ENCODE measurements at places on chromosomes 1 and 21.

- no peak for DNase-seq
Measured at GRCh38 chr21:44758141-44758561, 43.5 kb downstream of the UBE2G2 start.

GRCh38 chr1:184945029-184945428 is 29.3 kb downstream of the NIBAN1 start:
- no peak for DNase-seq

DNA sequence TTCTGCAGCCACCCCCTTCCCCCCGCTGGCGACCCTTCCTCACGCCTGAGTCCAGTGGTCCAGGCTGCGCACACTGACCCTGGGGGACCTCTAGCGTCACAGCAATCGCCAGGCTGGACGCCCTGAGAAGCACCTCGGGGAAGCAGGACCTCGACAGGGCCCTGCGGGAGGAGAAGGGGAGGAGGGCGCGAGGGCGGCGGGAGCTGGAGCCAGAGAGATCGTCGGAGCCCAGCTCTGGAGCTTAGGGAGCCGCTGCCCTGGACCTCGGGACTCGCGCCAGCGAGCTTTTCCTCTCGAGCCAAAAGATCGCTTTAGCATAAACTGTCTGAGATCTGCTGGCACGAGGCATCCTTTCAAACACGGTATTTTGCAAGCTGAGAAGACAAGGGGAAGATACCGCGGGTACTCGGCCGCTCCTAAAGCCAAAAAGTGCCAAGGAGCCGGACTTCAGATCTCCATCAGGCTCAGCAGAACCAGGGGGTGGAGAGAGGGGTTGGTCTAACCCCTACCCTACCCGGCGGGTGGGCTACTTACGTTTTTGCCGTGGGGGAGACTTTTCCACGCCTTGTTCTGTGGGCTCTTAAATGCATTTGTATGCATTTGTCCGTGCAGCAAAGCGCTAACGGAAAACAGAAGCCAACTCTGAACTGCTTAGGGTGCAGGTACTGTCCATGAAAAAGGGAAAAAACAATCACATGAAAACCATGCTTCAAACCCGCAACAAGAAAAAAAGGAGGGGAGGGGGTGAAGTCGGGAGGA is 586 bp downstream of the COL24A1 start:
- no peak for DNase-seq

DNA sequence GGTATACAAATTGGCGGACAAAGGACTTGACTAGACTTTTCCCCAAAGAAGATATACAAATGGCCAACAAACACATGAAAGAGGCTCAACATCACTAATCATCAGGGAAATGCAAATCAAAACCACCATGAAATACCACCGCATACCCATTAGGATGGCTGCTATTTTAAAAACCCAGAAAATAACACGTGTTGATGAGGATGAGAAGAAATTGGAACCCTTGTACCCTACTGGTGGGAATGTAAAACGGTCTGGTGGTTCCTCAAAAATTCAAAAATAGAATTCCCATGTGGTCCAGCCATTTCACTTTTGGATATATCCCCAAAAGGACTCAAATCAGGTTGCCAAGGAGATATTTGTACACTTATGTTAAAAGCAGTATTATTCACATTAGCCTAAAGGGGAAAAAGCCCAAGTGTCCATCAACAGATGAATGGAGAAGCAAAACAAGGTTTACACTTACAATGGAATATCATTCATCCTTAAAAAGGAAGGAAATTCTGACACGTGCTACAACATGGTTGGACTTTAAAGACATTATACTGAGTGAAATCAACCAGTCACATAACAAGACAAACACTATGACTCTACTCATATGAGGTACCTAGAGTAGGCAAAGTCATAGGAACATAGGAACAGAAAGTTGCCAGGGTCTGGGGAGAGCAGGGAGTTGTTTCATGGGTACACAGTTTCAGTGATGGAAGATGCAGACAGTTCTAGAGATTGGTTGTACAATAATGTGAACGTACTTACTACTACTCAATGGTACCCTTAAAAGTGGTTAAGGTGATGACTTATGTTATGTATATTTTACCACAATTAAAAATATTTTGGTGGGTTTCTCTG is 17.0 kb downstream of the CD34 start:
- DNase-seq: no peak

DNA sequence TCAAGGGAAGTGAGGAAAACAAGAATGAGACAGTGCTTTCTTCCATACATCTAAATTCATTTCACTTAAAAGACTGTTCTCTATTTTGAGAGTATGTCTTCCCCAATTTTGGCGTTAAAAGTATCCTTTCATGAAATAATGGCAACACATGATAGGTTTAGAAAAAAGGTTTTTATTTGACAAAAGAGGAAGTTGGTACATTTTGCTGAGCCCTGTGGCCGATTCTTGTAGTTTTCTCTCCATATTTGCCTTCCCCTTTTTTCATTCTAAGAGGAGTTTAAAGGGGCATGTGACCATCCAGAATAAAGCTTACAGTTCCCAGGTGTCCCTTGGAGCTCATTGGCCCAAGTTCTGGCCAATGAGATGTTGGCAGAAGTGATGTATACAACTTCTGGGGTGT is 140.4 kb upstream of the KCNE2 start:
- DNase-seq: no peak

- no peak for DNase-seq
Measured at GRCh38 chr1:170200161-170200560, 54.4 kb downstream of the NTMT2 start.

DNA sequence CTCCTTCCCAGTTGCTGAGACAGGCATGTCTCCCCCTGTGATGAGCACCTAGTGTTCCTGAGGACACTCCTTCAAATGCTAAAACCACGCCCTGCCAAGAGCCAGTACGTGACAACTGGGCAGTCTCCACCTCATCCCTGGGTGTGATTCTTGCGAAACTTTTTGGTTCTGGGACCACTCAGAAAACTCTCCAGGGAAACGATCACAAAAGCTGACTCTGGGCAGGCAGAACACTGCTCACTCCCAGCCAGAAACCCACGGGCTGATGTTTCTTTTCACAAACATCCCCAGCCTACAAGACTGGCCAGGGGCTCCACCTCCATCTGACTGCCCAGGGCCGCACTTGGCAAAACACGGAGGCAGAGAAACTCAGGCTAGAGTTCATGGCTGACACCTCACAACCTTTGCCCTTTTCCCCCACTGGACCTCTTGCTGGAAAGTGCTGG is 24.4 kb downstream of the DHRS3 start:
- DNase-seq: no peak

DNA sequence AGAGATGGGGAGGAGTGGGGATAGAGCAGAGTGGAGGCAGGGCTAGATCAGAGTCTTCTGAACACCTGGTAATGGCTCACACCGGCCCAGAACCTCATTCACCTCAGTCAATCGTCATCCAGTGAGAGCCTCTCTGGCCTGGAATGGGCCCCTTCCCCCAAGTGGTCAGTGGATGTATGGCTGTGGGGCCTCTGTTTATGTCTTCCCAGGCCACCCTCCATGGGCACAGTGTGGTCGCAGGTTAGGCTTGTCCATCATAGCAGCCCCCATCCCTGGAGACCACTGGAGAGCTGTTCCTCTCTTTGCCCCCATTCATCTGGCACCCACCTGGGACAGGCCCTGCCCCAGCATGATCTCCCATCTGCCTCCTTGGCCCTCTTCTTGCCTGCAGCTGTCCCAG is 29.6 kb upstream of the TENT5C start:
- no peak for DNase-seq

- no peak for DNase-seq
Measured at GRCh38 chr1:246550402-246550801, 15.7 kb downstream of the TFB2M start.

DNA sequence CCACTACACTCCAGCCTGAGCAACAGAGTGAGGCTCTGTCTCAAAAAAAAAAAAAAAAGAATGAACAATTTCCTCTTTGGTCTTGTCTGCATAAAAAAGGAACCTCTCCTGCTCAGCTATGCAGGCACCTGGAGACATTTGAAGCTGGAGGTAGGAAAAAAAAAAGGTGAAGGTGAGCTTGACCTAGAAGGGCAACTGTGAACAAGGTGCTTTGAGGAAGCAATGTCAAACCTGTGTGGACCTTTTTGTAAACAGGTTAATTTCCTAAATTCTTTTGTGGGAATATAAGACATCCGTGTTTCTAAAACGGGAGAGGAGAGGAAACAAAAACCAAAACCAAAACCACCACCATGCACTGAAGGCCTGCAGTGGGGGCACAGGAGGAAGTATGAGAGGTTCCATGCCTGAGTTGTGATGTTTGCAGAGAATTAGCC is 77.5 kb downstream of the SLC45A1 start:
- DNase-seq: no peak

GRCh38 chr1:53084589-53084971 is 22.6 kb downstream of the PODN start:
- DNase-seq: no peak
